Stimulated activated CD4-positive, alpha-beta T cell treated with anti-CD3 and anti-CD28 coated beads, Interleukin-1b, Interleukin-23, amount 100 ng/mL, for 1 hour (primary cell): ENCODE measurements at places on chromosomes 12 and 14.

- no peak for DNase-seq
These were observed 179.6 kb upstream of the DIO2 start for GRCh38 chr14:80390906-80391305.

GRCh38 chr12:110917467-110917866 is 2.9 kb downstream of the MYL2 start:
- no peak for DNase-seq

DNA sequence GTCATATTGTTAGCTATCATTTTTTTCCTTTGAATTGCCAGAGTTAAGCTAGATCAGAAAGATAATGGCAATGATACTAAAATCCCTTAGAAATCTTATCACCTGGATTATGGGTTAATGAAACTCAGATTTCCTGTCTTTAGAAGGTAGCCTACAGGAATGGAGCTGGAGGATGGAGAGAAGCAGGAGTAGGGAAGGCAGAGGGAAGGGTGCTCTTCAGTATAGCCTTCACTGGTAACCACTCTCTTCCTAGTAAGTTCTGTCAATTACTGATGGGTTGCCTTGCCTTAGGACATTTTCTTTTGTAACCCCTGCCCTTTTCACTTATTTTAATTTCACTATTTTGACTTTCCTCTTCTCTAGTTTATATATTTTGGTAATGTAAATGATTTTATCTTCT is 27.8 kb upstream of the ABCD2 start:
- DNase-seq: no peak

DNA sequence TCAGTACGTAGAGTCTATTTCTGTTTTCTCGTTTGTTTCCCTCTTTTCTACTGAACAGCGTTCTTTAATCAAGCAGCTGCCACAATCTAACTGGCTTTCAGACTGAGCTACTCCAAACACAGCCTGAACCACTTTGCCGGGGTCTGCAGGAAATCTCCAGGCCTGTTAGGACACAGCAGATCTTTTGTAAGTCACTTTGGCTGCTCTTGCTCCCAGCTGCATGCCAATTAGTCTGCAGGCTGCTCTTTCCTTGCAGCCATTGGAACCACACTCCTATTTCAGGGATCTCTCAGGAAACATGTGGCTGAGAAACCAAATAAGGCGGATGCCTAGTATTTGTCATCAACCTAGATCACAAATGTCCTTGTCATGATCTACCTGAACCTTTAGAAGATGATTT is 73.6 kb downstream of the TMTC1 start:
- DNase-seq: no peak
